Hindlimb muscle (tissue), 1 donor: ENCODE measurements at places on chromosomes 7 and 10. TPM values are rescaled to one million over a fixed set of nuclear protein-coding genes. Genes with fewer than 3 reads are reported as not detected.

Gene GRM3
- polyA plus RNA-seq, result 0.14 TPM

Gene GOLGA7B
- polyA plus RNA-seq, result 0.23 TPM

Gene ASAH2
- polyA plus RNA-seq, result 0.23 TPM

Gene FAM13C
- 31.2 TPM for polyA plus RNA-seq

Gene UCMA
- polyA plus RNA-seq, result not detected

Gene INA
- polyA plus RNA-seq, result 0.22 TPM

Gene CPA2
- 0.28 TPM for polyA plus RNA-seq

Gene PNLIP
- 0.39 TPM for polyA plus RNA-seq

Gene PDAP1
- polyA plus RNA-seq, result 119 TPM

Gene FAM241B
- 0.27 TPM for polyA plus RNA-seq

Gene NPTX2
- polyA plus RNA-seq, result 6.9 TPM

Gene TRIL
- 21.7 TPM for polyA plus RNA-seq

Gene C10orf67
- polyA plus RNA-seq, result not detected

Gene TSPAN13
- 74.1 TPM for polyA plus RNA-seq

Gene RAPGEF5
- polyA plus RNA-seq, result 14.6 TPM

Gene FGF8
- 0.36 TPM for polyA plus RNA-seq

Gene PLA2G12B
- 0.17 TPM for polyA plus RNA-seq

Gene LRCH4
- polyA plus RNA-seq, result 31.9 TPM

Gene LIPJ
- polyA plus RNA-seq, result 0.05 TPM

Gene OSBPL3
- 3.1 TPM for polyA plus RNA-seq

Gene RNF133
- 0.22 TPM for polyA plus RNA-seq

Gene ELFN1
- 6.7 TPM for polyA plus RNA-seq

Gene SAP25
- polyA plus RNA-seq, result 3.5 TPM

Gene HEPACAM2
- polyA plus RNA-seq, result 0.09 TPM

Gene TMEM229A
- polyA plus RNA-seq, result 0.09 TPM

Gene BAMBI
- 1.8 TPM for polyA plus RNA-seq
